Activated CD8-positive, alpha-beta memory T cell treated with anti-CD3 and anti-CD28 coated beads, Interleukin-2, amount 10 ng/mL, durations not matched to agents 7 days and 5 days (primary cell): ENCODE measurements at places on chromosomes 1 and 21. TPM values are rescaled to one million over a fixed set of nuclear protein-coding genes. Genes with fewer than 3 reads are reported as not detected.

DNA sequence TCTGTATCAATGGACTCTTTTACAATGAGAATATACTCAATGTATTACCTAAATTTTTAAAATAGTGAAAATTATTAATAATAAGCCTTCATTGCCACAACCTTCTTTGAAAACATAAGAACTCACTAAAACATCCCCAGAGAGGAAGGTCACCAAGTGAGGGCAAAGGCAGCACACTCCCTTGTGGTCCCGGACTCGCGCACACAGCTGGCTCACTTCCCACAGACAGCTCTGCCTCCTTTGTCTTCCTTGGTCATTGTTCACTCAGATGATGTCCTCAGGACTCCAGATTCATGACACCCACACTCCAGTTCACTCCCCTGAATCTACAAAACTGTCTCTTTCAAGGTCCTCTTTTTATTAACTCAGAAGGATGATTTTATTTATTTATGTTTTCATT is 19.2 kb upstream of the UBR4 start:
- no peaks in the 10 kb centered on the region for H3K27me3 ChIP-seq
- no peak for DNase-seq
- peaks cover 6% of the 10 kb centered on the region for H3K4me1 ChIP-seq
- no peak overlapping the region for H3K4me3 ChIP-seq

DNA sequence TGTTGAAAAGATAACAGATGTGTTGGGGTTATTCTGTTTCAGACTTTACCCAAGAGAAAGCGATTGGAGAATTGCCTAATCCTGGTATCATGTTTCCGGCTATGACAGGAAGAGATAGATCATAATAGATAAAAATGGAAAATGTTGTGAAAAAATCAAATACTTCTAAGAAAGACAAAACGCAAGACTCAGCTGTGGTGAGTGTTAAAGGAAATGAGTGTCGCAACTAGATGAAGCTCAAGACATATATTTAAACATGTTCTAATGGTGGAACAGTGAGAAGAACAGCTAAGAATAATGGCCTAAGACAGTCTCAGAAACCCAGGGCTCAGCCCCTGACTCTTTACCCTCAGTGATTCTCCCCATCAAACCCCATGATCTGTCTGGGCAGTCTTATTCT is 426.7 kb upstream of the RUNX1 start:
- H3K4me1 ChIP-seq: peaks cover 15% of the 10 kb centered on the region
- H3K27ac ChIP-seq: peak overlapping the region; percentile 37
- H3K27me3 ChIP-seq: peaks cover 42% of the 10 kb centered on the region
- H3K36me3 ChIP-seq: peaks cover 4% of the 10 kb centered on the region

- H3K27ac ChIP-seq: no peak overlapping the region
- H3K4me3 ChIP-seq: no peak overlapping the region
- peaks cover 70% of the 10 kb centered on the region for H3K36me3 ChIP-seq
- no peaks in the 10 kb centered on the region for H3K27me3 ChIP-seq
- peak; percentile 70 for DNase-seq
Observed at GRCh38 chr1:17419626-17420328, 19.7 kb downstream of the RCC2 start.

DNA sequence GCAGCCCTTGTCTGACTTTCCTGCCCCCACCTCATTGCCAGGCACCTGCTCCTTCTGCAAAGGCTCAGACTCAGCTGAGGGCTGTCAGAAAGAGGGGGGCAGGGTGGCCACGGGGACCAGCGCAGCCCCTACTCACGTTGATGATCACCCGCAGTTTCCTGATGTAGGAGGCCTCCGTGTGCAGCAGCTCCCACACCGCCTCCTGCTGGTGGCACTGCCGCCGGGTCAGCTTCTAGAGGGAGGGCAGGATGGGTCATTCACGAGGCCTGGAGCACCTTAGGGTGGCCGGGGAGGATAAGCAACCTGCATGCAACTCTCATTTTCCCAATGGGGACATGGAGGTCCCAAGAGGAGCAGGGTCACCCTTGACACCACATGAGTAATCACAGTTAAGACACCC is 6.4 kb upstream of the TNFRSF25 start:
- H3K27me3 ChIP-seq: no peaks in the 10 kb centered on the region
- H3K4me1 ChIP-seq: no peaks in the 10 kb centered on the region
- H3K36me3 ChIP-seq: no peaks in the 10 kb centered on the region
- no peak overlapping the region for H3K4me3 ChIP-seq
- H3K27ac ChIP-seq: no peak overlapping the region

GRCh38 chr21:45887788-45888187 is 93.8 kb upstream of the COL6A1 start:
- H3K4me3 ChIP-seq: no peak overlapping the region
- no peak for DNase-seq
- peak overlapping the region; percentile 24 for H3K27ac ChIP-seq

GRCh38 chr21:17757671-17758070 is 61.5 kb downstream of the C21orf91 start:
- H3K4me3 ChIP-seq: no peak overlapping the region
- DNase-seq: no peak
- H3K27ac ChIP-seq: no peak overlapping the region

DNA sequence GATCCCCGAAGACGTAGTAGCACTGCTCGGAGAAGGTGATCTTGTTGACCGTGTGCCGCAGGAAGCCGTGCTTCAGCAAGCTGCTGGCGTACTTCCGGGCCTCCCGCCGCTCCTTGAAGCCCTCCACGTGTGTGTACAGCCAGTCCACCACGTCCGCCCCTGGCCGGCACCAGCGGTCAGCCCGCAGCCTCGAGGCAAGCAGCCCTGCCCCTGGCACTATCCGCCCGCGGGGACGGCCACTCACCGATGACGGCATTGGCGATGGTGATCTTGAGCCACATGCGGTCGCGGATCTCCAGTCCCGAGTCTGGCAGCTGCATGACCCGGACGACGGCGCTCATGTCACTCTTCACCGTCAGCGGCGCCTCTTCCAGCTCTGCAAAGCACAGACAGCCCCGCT is 7.2 kb downstream of the TAS1R3 start:
- peaks cover 12% of the 10 kb centered on the region for H3K36me3 ChIP-seq
- H3K27me3 ChIP-seq: no peaks in the 10 kb centered on the region
- no peak overlapping the region for H3K27ac ChIP-seq
- H3K4me1 ChIP-seq: no peaks in the 10 kb centered on the region

GRCh38 chr1:171295821-171296220 is 18.2 kb upstream of the FMO4 start:
- no peak overlapping the region for H3K4me3 ChIP-seq
- H3K27ac ChIP-seq: no peak overlapping the region
- DNase-seq: no peak
- H3K36me3 ChIP-seq: no peaks in the 10 kb centered on the region
- H3K27me3 ChIP-seq: peaks cover 9% of the 10 kb centered on the region
- no peaks in the 10 kb centered on the region for H3K4me1 ChIP-seq

- no peaks in the 10 kb centered on the region for H3K4me1 ChIP-seq
- no peaks in the 10 kb centered on the region for H3K27me3 ChIP-seq
- no peak overlapping the region for H3K27ac ChIP-seq
Observed at GRCh38 chr1:246350745-246351144, 156.3 kb downstream of the SMYD3 start.

DNA sequence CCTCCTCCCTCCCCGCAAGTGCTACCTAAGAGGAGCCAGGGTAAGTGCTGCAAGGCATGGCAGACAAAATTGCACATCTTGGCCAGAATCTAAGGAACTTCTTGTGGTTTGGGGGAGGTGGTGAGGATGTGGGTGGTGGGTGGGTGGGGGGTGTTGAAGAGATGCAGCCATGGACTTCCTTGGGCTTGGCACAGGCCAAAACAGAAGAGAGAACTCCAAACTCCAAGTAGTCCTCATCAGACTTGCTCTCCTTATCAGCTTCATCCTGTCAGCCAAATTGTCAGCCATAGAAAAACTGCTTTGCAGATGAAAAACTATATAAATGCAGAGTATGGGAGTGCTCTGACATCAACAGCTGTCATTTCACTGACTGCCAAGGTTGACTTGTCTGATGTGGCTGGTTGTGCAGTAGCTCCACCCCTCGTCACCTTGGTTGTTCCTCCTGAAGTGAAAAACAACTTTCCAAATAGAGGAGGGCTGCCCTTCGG is 7.1 kb downstream of the AMIGO1 start:
- H3K36me3 ChIP-seq: peaks cover 12% of the 10 kb centered on the region
- H3K4me1 ChIP-seq: peaks cover 59% of the 10 kb centered on the region
- DNase-seq: peak; percentile 54
- H3K27ac ChIP-seq: peak overlapping the region; percentile 92
- peaks cover 2% of the 10 kb centered on the region for H3K27me3 ChIP-seq
- H3K4me3 ChIP-seq: no peak overlapping the region

GRCh38 chr1:30777060-30777903 is 19.7 kb upstream of the LAPTM5 start:
- peaks cover 8% of the 10 kb centered on the region for H3K4me1 ChIP-seq
- H3K36me3 ChIP-seq: no peaks in the 10 kb centered on the region
- H3K27me3 ChIP-seq: peaks cover 7% of the 10 kb centered on the region
- H3K4me3 ChIP-seq: no peak overlapping the region
- no peak overlapping the region for H3K27ac ChIP-seq

DNA sequence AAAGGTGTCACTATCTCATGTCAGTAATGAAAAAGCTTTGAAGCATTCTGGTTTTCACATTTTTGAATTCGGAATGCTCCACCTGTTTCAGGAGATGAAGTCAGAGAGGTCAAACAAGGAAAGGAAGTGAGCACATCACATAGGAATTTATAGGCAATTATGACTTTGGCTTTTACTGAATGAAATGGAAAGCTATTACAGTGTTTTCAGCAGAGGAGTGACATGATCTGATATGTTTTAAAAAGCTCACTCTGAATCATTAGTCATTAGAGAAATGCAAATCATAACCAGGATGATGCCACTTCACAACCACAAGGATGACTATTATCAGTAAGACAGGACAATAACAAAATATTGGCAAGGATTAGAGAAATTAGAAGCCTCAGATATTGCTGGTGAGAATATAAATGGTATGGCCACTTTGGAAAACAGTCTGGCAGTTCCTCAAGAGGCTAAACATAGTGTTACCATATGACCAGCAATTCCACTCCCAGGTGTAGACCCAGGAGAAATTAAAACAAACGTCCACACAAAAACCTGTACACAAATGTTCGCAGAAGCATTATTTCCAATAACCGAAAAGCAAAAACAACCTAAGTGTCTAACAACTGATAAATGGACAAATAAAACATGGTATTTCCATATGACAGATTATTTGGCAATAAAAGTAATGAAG is 7.5 kb downstream of the TAF1A start:
- H3K36me3 ChIP-seq: peaks cover 48% of the 10 kb centered on the region
- DNase-seq: no peak
- H3K4me3 ChIP-seq: no peak overlapping the region
- H3K27ac ChIP-seq: no peak overlapping the region
- H3K4me1 ChIP-seq: peaks cover 18% of the 10 kb centered on the region
- H3K27me3 ChIP-seq: no peaks in the 10 kb centered on the region

DNA sequence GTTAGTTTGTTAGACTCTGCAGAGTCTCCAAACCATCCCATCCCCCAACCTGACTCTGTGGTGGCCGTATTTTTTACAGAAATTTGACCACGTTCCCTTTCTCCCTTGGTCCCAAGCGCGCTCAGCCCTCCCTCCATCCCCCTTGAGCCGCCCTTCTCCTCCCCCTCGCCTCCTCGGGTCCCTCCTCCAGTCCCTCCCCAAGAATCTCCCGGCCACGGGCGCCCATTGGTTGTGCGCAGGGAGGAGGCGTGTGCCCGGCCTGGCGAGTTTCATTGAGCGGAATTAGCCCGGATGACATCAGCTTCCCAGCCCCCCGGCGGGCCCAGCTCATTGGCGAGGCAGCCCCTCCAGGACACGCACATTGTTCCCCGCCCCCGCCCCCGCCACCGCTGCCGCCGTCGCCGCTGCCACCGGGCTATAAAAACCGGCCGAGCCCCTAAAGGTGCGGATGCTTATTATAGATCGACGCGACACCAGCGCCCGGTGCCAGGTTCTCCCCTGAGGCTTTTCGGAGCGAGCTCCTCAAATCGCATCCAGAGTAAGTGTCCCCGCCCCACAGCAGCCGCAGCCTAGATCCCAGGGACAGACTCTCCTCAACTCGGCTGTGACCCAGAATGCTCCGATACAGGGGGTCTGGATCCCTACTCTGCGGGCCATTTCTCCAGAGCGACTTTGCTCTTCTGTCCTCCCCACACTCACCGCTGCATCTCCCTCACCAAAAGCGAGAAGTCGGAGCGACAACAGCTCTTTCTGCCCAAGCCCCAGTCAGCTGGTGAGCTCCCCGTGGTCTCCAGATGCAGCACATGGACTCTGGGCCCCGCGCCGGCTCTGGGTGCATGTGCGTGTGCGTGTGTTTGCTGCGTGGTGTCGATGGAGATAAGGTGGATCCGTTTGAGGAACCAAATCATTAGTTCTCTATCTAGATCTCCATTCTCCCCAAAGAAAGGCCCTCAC is at the start of gene OLIG2:
OLIG2 (plus strand) TSS at position 447 of the 954 bp plus-strand sequence. CDS start 928 bp downstream, outside the sequence.
- H3K4me3 ChIP-seq: no peak within 1 kb of the TSS
- DNase-seq: no peak
- peaks cover 92% of the 10 kb centered on the region for H3K27me3 ChIP-seq
- H3K36me3 ChIP-seq: peaks cover 1% of the 10 kb centered on the region
- H3K4me1 ChIP-seq: peaks cover 19% of the 10 kb centered on the region
- H3K27ac ChIP-seq: peak within 1 kb of the TSS; percentile 70

GRCh38 chr1:178871551-178872320 is 859 bp upstream of the ANGPTL1 start:
- H3K27ac ChIP-seq: no peak overlapping the region
- DNase-seq: no peak
- H3K36me3 ChIP-seq: no peaks in the 10 kb centered on the region
- no peak overlapping the region for H3K4me3 ChIP-seq

DNA sequence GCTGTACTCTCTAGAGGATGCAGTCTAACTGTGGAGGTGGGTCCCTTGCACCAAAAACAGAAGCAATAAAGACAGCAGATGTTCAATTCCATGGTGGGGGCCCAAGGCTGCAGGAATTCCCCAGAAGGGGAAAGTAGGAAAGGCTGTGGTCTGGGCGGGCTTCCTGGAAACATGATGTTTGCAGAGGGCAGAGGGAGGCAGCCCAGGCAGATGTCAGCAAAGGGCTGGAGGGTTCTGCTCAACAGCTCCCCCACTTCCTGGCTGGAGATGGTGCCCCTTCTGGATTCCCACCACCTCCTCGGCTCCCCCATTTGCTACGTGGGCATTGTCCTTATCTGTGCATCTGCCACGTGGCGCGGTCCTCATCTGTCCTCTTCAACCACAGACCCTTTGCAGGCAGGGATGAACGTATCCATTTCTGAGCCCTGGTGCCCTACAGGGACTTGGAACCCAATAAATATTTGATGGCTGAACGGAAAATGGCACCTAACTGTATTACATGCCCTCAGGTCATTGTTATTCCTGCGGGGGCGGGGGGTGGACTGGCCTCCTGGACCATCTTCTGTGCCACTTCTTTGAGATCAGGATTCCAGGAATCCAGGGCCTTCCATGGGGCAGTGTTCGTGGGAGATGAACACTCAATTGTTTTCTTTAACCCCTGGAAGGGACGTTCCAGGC is 8.4 kb upstream of the GUCA2B start:
- no peaks in the 10 kb centered on the region for H3K36me3 ChIP-seq
- peaks cover 7% of the 10 kb centered on the region for H3K4me1 ChIP-seq
- no peak overlapping the region for H3K27ac ChIP-seq
- no peak for DNase-seq

DNAJC28 gene
- 0.75 TPM for total RNA-seq

CFH gene
- 5.0 TPM for total RNA-seq

NCMAP gene
- total RNA-seq: not detected

NFIA gene
- 5.4 TPM for total RNA-seq

CD84 gene
- total RNA-seq: 29.9 TPM
